ENCODE measurements at places on chromosomes 11 and 22.

DNA sequence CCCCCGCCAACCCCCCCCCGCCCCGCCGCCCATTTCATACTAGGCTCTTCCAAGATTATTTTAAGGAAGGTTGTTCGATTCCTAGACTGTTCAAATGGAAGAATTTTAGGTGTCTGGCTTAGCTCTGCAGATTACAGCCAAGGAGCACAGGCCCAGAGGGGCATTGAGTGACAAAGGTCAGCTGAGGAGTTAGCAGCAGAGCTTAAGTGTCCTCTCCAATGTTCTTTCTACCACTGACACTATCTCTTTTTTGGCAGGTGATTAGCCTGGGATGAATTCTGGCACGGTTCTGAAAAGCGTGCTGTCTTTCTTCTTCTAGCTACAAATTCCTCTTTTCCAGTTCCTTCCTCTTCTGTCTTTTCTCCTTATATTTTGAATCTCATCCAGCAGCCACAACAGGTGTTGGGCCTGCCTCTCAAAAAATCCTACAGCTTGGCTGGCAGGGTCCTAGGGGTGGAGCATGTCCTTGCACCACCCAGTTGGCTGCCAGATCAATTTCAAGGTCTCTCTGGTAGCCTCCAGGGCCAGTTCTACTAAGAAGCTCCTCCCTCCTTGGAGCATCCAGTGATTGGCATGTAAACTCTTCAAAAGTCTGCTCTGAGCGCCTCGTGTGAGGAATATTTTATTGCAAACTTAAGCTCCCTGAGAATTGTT lies 23.0 kb downstream of the KCNE3 start:
- DNase-seq, result no peak

- DNase-seq, result no peak
These were observed 275.4 kb downstream of the DYNC2H1 start for GRCh38 chr11:103384652-103385051.

DNA sequence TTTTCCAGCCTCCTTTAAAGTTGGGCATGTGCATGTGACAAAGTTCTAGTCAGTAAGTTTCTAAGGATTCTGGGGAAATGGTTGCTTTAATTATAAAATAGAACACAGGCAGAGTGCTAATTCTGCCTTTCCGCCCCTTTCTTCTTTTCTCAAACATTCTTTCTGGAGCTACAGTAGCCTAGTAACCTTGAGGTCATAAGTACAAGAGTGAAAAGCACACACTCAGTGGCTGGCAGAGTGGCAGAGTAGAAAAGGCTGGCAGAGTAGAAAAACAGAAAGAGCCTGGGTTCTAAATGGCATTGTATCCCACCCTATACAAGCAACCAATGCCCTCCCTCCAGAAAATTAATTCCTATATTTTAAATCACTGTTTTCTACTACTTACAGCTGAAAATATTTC lies 51.2 kb downstream of the PAK1 start:
- DNase-seq, result no peak

DNA sequence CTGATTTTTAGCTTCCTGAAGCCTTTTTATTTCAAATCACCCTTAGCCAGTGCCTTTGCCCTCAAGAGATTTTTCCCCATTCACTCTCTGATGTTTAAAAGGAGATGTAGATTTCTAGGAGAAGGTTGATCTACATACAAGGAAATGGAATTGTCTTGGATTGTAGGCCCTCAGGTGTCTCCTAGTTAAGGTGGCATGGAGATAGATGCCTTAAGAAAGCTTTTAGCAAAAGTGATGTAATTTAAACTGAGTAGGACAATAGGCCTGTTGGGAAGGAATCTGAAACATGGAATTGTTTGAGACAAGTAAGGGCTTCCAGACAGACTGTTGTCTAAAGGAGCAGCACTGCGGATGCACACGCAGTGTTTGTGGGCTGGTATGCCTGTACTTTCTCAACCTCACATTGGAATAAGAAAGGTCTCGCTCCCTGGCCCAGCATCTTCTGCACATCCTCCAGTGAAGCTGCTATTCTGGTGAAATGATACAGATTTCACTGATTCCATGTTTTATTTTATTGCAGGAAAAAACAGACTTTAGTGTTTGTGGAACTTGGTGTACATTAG lies 69.8 kb upstream of the SLC25A18 start:
- DNase-seq, result no peak

DNA sequence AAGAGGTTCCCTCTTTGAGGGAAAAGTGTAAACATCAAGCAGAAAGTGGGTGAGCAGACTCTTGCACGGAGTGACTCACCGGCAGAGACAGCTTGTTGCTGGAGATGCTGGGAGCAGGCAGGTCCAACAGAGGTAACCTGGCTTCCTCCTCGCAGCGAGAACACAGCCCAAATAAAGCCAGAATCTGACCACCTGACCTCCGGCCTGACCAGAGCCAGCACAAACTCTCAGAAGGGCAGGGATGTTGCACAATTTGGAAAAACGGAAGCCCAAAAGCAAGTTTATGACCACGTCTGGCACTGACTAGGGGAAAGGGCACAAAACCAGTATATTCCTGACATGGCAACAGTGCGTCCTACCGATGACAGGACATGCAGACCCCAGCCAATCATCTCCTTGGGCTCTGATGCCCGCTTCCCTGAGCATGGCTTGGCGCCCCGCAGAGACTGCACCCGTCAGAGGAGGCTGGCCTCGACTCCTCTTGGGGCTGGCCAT lies 5.4 kb downstream of the SMCO4 start:
- DNase-seq, result no peak

DNA sequence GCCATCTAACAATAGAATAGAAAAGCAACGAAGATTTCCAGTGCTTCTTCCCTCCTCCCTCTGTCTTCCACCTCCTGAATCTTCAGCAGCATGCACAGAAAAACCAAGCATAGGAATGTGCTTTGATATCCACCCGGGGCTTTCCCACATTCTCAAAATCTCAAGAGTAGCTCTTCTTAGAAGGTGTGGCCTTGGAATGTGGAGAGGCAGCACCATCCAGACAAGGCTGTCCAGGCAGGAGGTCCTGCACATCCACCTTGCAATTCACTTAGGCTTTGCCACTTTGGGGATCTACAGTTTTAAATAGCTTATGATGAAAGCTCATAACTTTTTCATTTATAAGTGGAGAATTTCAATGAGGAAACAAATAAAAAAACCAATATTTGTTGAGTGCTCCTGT lies 72.9 kb downstream of the KIRREL3 start:
- no peak for DNase-seq

- DNase-seq, result no peak
These were observed 67.8 kb downstream of the GGTLC2 start for GRCh38 chr22:22712092-22712658.

DNA sequence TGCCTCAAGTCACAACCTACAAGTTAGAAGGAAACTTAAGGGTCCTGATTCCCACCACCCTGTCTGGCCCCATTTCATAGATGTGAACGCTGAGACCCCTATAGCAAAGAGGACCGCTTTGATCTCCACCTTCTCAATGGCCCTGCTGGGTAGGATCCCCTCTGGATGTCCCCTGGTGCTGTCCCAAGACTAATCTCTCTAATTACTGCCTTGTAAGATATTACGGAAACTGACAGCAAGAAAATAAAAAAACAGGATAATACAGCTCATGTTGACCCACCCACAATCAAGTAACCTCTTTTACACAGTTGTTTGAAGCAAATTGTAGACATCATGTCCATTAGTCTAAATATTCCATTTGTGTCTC lies 20.9 kb downstream of the IGLL5 start:
- no peak for DNase-seq

GRCh38 chr11:76212086-76213035 lies 6.1 kb upstream of the WNT11 start:
- no peak for DNase-seq

GRCh38 chr22:24485170-24485569 lies 10.0 kb upstream of the UPB1 start:
- DNase-seq, result no peak

DNA sequence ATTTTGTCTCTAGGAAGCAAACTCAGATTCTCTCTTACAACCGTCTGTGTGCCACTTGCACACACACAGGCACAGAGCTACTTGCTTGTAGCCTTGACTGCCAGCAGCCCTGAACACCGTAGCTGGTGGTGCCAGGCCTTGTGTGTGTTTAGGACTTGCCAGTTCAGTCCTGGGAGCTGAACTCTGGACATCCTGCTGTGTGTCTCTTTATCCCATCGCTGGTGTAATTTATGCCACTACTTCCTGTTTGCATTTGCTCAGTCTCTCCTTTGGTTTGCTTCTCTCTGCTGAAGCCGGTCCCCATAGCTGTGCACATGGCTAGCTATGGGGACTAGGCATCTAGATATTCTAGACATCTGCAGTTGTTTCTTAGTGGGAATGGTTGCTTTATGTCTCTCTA lies 24.0 kb downstream of the MARK2 start:
- DNase-seq, result no peak

- DNase-seq, result no peak
These were observed 69.4 kb upstream of the CLMP start for GRCh38 chr11:123264431-123264780.

GRCh38 chr11:17563231-17563646 lies 16.2 kb downstream of the OTOG start:
- DNase-seq, result no peak

DNA sequence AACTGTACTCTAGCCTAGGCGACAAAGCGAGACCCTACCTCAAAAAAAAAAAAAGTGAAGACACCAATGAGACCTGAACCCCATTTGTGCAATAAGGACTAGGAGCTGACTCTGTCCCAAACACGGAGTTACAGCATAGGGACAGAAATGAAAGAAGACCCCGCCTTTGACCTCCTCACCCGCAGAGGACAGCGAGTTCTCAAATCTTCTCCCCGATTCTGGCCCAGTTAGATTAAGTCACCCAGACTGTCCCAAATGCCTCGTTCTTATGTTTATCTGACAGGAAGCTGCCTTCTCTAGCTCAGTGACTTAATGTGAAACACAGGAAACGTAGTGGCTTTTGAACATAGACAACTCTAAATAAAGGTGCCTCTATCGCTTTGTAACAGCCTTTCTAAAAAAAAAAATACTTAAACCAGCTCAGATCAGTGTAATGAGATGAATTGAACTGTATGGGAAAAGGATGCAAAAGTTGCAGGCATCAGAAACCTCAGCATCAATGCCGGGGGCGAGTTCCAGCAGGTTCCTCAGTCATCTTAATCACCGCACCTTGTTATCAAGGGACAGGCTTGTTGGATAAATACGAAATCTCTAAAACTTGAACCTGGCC lies 10.6 kb downstream of the MYH9 start:
- DNase-seq, result peak; percentile 81

DNA sequence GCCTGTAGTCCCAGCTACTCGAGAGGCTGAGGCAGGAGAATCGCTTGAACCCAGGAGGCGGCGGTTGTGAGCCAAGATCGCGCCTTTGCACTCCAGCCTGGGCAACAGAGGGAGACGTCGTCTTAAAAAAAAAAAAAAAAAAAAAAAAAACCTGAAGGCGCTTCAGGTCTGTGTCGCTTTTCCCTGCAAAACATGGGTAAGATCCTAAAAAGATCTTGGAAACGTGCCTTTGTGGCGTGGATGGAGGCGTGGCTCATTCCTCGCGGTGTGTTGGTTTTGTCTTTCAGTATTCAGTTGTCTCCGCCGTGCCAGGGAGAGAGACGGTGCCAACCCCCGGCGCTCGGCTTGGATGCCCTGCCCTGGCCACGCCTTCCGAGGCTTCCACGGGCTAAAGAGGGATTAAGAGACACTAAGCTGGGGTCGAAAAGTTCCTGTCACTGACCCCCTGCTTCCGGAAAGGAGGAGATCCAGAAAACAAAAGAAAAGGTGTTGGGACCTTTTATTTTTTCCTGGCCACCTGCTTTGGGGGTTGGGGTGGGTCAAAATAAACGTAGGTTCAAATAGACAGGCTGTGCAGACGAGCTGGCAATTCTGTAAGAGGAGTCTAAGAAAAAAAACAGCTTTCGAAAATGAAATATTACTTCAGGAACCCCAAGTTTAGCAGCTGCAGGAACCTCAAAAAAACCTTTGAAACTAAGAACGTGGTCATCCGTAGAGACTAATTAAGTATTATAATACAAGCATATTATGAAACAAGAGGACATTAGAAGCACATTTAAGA lies 1.1 kb upstream of the SLC35F2 start:
- DNase-seq, result peak; percentile 13

GRCh38 chr11:1618231-1618630 lies 3.7 kb downstream of the KRTAP5-4 start:
- DNase-seq, result no peak

GRCh38 chr11:64138398-64138797 lies 27.5 kb downstream of the MACROD1 start:
- no peak for DNase-seq

DNA sequence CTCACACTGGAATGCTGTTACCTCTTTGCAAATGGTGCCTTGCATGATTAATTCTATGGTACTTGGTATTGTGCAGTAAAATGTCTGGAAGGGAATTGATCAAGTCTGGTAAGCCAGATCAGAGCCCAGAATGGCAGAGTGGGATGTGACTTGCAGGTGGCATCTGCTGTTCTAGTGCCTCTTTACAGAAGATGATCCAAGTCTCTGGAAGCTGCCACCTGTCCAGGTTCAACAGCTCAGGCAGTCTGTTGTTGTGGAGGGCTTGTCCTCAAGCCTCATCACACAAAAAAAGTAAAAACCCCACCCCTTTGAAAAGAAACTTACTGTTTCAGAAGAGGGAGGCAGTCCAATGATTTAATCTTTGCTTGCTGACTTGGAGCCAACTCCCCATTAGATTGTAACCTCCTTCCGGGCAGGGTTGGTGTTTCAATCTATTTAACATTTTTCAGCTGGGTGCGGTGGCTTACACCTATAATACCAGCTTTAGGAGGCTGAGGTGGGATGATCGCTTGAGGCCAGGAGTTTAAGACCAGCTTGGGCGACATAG lies 17.1 kb downstream of the ZNRF3 start:
- no peak for DNase-seq

DNA sequence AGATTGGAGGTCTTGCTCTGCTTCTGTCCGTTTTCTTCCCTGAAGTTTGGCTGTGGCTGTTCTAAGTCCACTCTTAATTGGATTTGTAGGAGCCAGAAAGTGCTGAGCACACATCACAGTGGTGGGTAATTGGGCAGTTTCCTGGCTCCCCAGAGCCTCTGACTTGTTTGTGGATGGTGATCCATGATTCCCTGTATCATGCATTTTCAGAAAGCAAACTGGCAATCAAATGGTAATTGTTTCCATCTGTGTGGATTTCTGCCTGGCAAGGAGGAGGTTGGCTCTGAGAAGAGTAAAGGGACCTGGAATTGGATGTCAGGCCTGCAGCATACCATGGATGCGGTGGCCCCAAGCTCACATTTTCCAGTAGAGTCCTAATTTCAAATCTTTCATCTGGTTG lies 49.5 kb downstream of the PPFIBP2 start:
- DNase-seq, result no peak

GRCh38 chr11:69005183-69005630 lies 7.8 kb downstream of the MRGPRF start:
- no peak for DNase-seq

DNA sequence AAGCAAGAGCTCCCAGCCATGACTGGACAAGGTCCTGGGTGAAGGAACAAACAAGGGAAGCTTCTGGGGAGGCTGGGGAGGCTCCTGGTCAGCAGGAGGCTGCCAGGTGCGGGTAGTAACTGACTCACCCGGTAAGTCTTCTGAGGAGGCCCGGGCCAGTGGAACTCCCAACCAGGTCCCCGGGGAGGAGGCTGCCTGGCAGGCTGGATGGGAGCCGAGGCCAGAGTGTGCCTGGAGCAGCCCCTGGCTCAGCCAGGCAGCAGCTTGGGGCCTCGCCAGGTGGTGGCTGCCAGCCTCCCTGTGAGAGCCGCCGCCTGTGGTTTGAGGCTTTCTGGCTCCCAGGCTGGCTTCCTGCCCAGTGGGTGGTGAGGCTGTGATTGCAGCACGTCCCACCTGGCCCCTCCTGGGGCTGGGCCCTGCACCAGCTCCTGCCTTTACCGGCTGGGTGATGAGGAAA lies 46.2 kb downstream of the IGF2 start:
- peak; percentile 76 for DNase-seq

GRCh38 chr11:130580891-130581492 lies 132.5 kb downstream of the ADAMTS15 start:
- DNase-seq, result no peak

- DNase-seq, result no peak
These were observed 823.6 kb downstream of the TBC1D22A start for GRCh38 chr22:47586038-47586437.

Measured in CD4-positive, alpha-beta memory T cell (primary cell).